Stimulated activated CD4-positive, alpha-beta T cell treated with anti-CD3 and anti-CD28 coated beads, Interleukin-2, amount 100 ng/mL, for 4 hours (primary cell): ENCODE measurements at places on chromosomes 2 and 18.

- no peak for DNase-seq
Measured at GRCh38 chr18:54712306-54712705, 116.0 kb upstream of the RAB27B start.

DNA sequence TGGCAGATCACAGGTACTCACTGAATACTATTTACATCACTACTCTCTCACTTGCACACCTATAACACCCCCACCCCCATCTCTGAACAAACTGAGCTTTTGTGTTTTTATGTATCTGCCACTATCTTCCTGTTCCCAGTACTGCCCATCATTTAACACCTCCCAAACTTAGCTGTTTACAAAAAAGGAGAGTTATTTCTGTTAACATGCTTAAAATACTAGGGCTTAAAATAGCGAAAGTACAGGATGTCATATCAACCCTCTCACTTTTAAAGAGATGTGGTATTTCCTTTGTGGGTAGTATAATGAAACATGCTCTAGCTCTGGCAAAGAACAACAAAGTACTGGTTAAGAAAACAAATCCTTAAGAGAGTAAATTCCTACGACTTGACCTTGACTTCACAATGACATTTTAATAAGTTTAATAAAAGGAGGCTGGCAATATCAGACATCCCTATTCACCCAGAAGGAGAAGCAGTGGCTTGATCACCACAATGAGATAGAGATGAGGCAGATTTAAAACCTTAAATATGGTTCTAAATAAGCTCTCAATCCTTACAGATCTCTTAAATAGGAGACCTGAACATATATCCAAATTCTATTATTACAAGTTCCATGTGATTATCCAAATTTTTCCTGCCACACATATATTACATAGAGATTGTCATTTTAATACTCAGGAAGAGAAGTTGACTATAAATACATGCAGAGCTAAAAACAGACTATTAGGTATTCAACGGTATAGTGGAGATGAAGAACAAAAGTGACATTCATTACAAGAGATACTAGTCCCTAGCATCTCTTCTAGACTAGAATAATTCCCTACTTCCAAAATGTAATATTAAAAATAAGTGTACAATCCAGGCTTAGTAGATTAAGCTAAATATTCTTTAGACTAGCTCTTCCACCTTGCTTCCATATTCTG, 36.9 kb downstream of the TRAK2 start:
- DNase-seq: no peak

GRCh38 chr2:23548143-23548769, 163.3 kb downstream of the KLHL29 start:
- DNase-seq: no peak

DNA sequence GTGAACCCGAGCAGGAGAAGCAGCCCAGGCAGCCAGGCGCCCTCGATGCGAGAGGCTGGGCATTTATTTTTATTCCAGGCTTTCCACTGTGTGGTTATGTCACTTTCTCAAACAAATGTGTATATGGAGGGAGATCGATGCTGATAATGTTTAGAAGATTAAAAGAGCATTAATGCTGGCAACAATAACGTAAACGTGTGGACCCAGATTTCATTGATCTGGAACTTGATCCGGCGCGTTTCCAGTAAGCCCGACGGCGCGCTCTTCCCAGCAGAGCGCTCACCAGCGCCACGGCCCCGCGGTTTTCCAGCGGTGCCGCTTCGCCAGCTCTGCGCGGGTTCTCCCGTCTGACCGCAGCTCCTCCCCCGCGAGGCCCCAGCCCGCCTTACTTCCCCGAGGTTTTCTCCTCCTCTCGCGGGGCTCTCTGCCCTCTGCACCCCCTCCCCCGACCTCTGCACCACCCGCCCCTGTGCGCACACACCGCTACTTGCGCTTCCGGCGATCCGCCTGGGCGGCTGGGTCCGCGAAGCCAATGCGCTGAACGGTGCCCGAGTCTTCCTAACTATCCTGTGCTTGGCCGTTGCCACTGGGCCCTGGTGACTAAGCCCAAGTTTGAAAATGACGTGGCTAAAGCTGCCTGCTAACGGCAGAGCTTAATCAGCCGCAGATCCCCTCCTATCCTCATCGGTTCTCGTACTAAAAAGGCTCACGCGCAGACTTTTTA, 6.1 kb downstream of the ONECUT2 start:
- DNase-seq: no peak

- no peak for DNase-seq
Measured at GRCh38 chr2:45014016-45014702, 4.9 kb upstream of the SIX2 start.

DNA sequence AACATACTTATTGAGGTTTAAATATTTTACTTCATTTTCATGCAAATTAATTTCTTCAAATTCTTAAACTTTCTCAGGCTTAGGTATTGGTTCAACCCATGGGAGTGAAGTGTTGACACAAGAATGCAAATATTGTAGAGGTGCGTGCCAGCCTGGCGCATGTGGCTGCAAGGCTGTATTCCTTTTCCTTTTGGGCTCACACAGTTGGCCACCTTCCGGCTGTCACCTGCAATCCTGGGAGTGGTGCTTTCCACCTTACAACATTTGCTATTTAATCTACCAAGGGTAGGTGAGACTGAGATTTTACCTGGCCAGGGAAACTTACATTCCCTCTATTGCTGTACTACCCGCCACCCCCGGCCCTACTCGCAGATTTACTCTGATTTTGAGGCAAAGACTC, 141.1 kb downstream of the DCC start:
- DNase-seq: no peak

DNA sequence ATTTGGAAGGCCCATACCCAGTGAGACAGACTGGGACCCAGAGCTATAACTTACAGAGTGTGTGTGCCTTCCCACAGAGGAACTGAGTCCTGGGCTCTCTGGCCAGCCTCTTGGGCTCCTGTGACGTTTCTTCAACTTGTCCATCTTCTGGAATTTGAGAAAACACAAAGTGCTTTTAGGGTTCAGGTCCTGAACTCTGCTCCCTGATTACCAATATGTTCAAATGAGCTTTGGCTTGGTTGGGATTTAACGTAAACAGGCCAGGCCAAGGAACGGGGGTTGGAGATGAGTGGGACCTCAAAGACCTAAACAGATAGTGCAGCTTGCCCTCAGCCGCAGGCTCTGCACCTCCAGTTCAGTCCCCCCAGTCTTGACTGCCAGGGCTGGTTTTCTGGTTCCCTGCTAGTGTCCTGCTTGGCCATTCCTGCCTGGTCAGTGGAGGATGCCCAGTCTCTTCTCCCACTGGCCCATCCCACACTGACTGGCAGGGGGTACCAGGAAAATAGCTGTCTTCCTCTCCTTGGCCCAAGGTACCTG, 44.9 kb downstream of the TMEM17 start:
- DNase-seq: no peak

DNA sequence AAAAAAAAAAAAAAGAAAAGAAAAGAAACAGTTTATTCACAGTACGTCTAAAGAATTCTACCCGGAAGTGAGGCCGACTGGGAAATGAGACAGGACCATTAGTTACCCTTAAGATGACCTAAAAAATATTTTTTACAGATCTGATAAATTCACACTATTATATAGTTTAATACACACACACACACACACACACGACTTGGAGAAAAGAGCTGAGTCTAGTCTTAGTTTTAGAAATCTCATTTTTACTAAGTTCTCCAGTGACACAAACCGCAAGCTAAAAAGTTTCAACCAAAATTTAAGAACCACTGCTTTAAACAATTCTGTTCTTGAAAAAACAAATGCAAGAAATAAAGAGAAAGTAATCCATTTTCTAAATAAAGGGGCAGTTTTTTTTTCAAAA, 27.1 kb downstream of the ST3GAL5 start:
- no peak for DNase-seq

- no peak for DNase-seq
Measured at GRCh38 chr2:71777946-71778345, 324.6 kb downstream of the DYSF start.

GRCh38 chr2:55838653-55839052, 84.9 kb downstream of the EFEMP1 start:
- DNase-seq: no peak
